ENCODE measurements at places on chromosomes 6 and 20.

DNA sequence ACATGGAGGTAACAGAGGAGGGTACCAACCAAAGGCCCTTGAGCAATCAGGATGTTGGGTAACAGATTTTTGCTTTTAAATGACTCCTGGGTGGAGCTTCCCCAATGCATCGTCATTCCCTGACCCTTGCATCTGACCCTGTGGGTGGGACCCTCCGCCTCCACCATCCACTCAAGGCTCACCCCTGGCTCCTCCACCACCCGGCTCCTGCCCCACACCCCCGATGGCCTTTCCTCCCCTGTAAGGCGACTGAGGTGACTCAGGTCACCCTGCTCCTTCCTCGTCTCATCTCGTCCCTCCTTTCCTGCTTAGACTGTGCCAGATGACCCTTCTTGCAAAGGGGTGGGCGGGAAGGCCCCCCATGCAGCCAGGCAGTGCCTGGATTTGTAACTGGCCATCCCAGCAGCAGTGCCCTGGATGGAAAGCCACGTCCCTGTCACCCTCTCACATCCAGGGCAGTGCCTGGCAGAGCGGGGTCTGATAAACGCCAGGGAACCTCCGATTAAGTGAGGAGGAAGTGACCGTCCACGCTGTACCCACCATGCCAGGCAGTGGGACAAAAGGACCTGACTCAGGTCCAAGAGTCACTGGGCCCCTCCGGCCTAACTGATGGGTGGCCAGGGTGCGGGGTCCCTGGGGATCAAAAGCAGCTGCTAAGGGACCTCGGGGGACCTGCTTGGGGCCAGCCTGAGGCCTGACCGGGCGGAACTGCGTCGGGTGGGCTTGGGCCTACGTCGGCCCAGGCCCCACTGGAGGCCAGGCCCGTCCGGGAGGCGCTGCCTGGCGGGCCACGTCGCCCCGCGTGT lies 624 bp upstream of the NPEPL1 start:
- DNase-seq, result no peak

- no peak for DNase-seq
These were observed 177.5 kb downstream of the GJA1 start for GRCh38 chr6:121612927-121613326.

- DNase-seq, result no peak
These were observed 229.5 kb downstream of the ERMARD start for GRCh38 chr6:169980826-169981450.

DNA sequence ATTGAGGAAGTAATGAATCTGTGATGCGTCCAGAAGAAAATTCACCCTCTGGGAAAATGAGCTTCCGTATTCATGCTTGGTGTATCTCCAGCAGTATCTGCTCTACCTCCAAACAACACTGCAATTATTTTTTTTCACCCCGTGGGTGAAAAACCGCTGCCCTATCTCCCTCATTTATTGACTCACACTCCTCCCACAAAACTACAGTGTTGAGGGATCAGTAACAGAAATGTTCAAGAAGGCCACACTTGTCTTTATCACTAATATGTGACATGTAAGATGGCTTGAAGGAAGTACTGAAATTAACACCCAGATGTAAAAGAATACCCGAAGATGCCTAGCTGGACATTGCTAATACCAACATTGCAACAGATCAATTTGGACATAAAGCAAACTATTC lies 4.9 kb upstream of the TBX18 start:
- DNase-seq, result no peak

DNA sequence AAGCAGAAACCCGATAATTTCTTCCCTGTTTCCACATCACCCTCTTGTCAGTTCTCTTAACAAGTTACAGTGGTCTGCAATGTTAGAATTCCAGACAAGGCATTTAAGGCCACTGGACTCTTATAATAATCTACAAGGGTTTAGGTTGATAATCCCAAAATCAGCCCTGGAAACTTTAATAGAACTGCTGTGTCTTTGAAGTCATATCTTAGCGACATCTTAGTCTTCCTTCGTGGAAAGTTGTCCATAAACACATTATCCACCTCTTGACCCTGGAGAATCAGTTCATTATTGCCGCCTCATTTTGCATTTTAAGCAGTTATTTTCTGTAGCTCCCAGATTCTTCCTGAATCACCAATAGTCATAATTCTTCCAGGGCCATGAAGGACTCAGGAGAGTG lies 108.6 kb upstream of the PLCB4 start:
- no peak for DNase-seq
